ENCODE measurements at places on chromosomes 11 and 22.

DNA sequence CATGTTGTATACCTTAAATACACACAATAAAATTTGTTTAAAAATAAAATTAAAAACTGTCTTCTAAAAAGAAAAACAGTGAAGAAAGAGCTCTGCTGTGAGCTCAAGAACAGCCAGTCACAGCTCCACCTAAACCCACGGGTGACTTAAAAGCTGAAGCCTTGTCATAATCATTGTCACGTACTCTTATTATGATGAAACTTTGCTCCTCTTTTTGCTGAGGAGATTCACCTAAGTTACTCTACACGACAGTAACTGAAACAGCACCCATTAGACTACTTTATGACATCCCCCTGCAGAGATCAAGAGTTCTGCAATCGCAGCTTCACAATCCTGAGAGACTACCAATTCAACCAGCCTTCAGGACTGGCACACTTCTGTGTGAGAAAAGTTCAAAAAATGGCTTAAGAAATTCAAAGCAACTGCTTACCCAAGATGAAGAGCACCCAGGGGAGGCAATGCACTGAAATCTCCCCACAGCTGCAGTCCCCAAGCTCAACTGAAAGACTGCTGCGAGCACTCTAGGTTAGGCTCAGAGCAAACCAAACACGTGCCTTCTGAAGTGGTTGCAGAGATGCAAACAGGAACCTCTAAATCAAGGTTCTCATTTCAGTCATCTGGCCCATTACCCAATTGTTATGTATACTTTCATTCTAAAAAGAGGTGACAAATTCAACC is at the start of gene JAML:
JAML (minus strand) TSS at position 501 of the 678 bp plus-strand sequence. CDS start 10,145 bp downstream, outside the sequence.
- no peak for DNase-seq

DNA sequence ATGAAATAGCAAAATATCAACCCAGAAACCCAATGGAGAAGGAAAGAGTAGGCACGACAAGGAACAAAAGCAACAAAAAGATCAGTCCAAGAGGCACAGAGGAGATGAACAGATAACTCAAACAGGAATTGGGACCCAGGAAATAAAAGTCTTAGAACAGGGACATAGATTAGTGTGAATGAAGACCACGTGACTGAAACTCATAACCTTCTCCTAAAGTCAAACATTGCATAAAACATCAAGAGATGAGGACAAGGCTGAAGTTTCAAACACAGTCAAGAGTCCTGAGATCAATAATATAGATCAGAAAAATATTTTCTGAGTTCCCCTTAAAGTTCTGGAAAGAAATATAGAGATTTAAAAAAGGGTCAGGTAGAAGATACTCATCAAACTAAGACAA is 24.4 kb upstream of the OR56B4 start:
- no peak for DNase-seq

DNA sequence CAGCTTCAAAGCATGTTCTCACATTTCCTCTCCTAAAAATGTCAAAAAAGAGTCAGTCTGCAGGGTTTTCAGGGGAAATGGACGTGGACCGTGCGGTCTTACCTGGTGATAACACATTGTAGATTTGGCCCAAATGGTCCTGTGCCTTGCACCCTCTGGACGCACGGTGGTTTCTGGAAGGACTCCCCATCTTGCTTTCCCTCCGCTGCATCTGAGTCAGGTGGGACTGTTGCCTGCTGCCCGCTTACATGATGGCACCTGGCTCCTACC is 1290.1 kb downstream of the TBC1D22A start:
- DNase-seq: no peak

DNA sequence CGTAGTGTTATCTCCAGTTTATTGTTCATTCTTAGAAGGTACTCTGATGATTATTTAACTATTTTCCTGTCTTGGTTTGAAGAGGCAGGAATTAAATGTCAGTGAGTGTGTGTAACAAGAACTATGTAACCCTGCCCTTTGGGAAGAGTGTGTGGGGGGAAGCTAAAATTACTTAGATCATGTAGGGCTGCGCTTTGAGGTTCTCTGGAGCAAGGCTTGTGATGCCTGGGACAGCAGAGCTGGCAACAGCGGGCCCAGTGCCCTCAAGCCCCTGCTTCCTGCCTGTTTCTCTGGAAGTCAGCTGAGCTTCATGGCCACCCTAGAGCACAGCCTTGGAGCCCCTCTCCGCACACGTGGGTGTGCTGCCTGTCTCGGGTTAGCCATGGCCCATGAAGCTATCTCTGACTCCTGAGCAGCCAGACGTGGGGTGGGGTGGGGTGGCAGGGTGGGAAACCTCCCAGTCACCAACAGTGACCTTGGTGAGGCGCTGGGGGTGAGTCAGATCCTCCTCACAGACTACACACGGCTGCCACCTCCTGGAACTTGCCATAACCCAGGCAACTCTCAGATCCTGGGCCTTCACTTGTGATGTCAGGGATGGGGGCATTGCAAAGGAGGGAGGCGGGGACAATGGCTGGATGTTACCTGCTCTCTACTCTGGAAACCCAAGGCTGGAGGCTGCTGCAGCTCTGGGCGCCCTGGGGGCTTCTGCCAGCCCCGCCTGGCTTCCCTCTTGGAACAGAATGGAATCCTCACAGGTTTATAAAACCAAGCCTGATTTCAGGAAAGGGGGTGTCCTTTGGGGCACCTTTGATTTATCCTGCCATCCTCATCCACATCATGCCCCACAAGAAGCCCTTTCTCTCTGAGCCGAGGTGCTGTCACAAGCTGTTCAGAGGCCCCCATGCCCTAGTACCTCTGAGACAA is 88.6 kb downstream of the SNX19 start:
- no peak for DNase-seq

GRCh38 chr11:68792400-68792966 is 41.2 kb upstream of the TESMIN start:
- DNase-seq: no peak

GRCh38 chr11:118615282-118615975 is 8.0 kb downstream of the PHLDB1 start:
- no peak for DNase-seq

DNA sequence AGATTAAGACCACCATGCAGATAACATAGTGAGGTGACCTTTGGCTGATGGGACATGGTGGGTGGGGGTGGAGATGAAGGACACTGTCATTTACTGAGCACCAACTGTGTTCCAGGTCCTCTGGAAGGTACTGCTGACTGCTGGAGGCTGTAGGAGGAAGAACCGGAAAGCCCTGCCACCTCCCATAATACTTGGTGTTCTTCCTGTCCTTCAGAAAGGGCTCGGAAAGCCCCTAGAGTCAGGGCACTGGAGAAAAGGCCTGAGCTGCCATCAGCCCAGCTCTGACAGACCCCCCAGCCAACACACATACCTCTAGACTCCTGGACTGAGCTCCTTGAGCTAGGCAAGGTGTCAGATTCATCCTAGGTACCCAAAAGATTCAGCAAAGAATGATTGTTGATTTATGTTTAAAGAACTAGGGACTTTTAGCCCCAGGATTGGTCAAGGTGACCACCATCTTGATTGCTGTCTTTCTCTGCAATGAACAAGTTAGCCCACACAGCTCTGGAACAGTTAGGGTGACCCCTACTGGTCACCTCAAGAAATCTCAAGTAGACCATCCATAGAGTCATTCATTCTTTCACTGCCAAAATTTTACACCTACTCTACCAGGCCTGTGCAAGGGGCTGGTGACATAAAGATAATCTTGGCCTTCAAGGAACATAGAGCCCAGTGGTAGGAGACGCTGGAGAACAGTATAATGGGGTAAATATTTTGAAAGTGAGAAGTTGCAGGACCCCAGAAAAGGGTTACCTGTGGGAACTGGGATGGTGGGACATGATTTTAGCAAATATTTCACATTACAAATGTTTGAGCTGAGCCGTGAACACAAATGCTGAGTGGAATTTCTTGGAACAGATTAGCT is 39.4 kb downstream of the IRAG1 start:
- DNase-seq: peak; percentile 57

- DNase-seq: no peak
Measured at GRCh38 chr11:90536301-90536700, 313.5 kb upstream of the CHORDC1 start.

DNA sequence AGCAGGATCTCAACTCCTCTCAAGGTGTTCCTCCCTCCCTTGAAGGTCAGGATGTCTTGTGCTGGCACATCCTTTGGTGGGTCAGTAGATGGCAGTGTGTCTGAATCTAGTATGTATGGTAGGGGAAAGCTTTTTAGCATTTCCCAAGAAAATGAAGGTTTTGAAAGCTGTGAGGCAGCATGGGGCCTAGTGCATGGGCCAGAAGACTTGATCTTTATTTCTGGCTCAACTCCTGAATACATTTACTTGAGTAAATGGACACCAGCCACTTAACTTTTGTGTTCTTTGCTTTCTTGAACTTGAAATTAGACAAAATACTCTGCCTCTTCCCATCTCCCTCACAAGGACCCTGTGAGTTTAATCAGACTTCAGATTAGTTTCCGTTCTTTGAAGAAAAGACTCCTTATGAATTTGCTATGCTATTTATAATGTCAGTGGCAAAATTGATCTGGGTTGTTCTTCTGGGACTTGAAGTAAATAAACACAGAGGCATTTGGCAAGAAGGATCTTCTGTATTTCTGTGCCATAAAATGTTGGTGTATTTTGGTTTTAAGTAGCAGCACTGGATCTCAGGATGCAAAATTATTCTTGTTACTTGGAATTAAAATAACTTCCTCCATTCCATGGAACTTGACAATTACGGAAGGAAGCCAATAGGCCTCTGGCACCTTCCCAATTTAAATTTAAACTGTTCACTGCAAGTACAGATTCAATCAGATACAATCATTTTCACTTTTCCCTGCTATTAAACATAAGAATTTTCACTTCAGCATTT is 288.8 kb downstream of the CASP12 start:
- peak; percentile 7 for DNase-seq

GRCh38 chr11:72802822-72803221 is 9.0 kb upstream of the STARD10 start:
- DNase-seq: no peak

DNA sequence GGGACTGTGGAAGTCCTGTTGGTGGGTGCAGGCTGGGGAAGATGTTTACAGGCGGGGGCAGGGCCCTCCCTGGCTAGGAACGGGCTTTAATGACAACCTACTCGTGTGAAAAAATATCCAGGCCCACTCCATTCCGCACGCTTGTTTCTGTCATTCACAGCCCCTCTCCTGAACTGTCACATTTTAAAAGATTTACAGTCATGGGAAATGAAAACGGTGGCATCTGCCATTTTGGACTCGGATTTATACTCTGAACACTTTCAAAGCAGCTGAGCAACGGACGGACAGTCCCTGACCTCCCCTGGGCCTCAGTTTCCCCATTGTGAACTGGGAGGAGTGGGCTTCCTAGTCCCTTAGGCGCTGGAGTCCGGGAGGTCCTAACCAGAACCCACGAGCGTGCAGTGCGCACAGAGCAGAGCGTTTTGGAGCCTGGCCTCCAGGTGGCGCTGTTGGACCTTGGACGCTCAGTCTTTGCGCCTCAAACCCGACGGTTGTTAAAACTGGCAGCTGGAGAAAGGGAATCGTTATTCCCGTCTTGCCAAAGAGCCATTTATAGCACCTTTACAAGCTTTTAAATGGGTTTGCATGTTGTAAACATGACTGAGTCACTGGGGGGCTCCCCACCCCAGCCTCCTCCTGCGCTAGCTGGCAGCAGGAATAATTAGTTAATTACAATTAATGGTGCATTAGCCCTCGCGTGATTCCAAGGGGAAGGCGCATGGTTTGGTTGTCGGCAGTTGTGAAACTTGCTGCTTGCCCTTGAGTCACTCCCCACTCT is 75.3 kb downstream of the FBLN1 start:
- peak; percentile 11 for DNase-seq

DNA sequence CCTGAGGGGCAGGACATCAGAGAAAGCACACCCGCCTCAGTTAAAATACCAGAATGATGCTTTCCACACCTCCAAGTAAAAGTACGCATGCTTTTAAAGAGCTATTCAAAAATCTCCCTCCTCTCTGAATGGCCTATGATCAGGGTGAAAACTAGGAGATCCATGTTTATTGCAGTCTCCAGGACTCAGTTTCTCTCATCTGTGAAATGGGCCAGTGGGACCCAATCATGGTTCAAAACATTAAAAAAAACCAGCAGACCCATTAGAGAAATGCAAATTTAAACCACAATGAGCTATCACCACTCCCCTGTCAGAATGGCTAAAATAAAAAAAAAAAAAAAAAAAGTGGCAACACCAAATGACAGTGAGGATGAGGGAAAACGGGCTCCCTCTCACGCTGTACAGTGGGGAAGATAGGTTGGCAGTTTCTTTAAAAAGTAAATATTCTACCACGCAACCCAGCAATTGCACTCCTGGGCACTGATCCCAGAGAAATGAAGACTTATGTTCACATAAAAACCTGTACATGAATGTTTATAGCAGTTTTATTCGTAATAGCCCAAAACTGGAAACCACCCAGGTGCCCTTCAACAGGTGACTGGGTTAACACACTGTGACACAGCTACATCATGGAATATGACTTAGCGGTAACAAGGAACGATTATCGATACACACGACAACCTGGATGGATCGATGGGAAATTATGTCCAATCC is 242.7 kb downstream of the MN1 start:
- no peak for DNase-seq

- no peak for DNase-seq
Measured at GRCh38 chr11:134480136-134480712, 68.2 kb upstream of the B3GAT1 start.

- DNase-seq: peak; percentile 63
Measured at GRCh38 chr11:111081021-111081511, 164.5 kb upstream of the POU2AF2 start.

- DNase-seq: no peak
Measured at GRCh38 chr11:20058749-20059458, 101.4 kb downstream of the DBX1 start.

DNA sequence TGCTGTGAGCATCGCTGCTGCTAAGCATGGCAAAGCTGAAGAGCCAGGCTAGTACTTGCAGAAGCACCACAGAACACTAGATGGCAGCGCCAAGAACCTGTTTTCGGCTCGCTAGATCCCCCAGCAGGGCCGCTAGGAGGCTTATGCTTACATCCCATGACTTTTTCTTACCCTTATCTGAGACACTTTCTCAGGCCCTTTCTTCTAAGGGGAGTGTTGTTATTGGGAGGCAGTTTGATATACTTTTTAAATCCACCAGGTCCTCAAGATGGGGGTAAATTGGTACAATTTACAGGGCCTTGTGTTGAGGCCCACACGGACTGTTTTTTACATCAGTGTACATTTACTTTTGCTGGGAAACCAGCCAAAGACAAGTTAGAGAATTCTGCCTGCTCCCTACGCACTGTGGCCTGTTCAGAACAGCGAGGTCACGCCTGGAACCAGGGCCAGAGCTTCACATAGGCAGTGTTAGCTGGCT is 4.0 kb downstream of the TRIM6 start:
- peak; percentile 11 for DNase-seq

DNA sequence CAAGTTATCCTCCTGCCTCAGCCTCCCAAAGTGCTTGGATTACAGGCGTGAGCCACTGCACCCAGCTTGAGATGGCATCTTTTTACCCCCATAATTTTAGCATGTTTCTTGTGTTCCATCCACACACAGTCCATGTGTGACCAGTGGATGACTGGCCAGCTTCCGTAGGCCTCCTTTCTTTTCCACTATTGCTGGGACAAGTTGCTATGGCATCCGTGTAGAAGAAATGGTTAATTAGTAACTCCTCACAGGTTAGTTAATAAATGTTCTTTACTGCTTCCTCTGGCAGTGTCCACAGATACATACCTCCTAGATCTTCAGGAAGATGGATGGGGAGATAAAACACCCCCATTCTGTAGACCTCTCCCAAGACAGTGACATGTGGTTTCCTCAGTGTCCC is 154.3 kb upstream of the RASSF10 start:
- DNase-seq: no peak
